ENCODE measurements at places on chromosomes 1 and 21.

DNA sequence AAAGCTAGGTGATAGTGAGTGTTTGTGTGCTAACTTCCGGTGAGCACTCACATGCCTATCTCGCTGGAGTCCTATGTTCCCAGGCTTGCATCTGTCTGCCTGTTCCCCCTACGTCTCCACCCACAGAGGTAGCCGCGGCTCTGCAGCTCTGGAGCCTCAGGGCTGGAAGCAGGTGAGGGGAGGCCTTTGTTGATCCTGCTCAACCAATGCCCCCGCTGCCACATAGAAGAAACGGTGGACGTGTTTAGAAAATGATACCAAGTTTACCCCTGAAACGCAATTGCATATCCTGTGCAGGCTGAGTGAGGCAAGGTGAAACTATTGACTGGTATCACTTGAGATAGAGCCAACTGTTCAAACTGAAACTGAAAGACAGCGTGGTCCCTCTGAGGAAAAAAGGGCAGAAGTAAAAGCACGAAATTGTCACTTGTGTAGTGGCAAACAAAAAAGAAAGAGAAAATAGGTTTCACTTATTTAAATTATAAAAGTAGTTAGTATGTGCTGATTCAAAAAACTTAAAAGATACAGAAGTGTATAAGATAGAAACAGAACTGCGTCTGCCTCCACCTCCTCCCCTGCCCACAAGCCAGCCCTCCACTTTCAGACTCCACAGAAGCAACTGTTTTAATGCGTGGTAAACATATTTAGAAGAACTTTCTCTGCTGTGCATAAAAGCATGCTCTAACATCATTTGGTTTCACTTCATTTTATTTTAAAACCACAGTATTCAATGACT, 38.6 kb upstream of the ETS2 start:
- peak; percentile 9 for DNase-seq

GRCh38 chr1:204377800-204378668, 18.3 kb upstream of the PLEKHA6 start:
- DNase-seq = peak; percentile 38

GRCh38 chr21:45466330-45467220, 61.6 kb downstream of the COL18A1 start:
- no peak for DNase-seq

DNA sequence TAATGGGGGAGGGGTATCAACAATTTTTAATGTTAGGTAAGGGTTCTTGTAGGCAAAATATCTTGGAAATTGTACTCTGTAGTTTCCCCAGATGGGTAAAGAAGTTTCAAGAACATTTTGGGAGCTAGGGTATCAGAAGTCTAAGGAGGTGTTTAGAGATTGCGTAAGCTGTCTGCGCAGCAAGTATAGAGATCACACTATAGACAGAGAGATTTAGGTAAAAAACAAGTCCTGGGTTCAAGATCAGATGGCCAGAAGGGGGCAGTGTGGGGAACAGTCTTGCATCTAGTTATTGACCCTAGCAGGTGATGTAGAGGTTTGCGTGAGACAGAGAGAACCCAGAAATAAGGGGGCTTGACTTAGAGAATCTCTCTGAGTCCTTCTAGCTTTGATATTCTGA, 80.8 kb downstream of the S1PR1 start:
- no peak for DNase-seq

DNA sequence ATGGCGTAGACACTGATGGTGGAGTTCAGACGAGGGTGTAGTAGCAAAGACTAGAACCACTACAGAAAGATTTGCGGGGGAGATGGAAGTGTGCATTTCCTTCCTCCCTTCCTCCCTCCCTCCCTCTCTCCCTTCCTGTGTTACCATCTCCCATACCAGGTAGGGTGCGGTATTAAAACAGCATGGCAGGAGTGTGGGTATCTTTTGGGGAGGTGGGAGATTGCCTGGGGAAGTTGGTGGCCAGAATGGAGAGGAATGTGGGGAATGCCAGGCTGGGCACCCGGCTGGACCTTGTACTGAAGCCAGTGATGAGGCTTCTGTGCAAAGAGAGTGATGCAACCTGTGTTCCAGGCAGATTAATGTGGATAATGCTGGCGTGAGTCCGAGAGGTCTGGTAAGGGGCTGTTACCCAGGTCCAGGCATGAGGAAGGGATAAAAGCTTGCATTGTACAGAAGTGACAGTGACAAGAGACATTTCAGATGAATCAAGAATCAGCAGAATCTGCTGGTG, 30.3 kb upstream of the PPP2R5A start:
- DNase-seq = no peak

DNA sequence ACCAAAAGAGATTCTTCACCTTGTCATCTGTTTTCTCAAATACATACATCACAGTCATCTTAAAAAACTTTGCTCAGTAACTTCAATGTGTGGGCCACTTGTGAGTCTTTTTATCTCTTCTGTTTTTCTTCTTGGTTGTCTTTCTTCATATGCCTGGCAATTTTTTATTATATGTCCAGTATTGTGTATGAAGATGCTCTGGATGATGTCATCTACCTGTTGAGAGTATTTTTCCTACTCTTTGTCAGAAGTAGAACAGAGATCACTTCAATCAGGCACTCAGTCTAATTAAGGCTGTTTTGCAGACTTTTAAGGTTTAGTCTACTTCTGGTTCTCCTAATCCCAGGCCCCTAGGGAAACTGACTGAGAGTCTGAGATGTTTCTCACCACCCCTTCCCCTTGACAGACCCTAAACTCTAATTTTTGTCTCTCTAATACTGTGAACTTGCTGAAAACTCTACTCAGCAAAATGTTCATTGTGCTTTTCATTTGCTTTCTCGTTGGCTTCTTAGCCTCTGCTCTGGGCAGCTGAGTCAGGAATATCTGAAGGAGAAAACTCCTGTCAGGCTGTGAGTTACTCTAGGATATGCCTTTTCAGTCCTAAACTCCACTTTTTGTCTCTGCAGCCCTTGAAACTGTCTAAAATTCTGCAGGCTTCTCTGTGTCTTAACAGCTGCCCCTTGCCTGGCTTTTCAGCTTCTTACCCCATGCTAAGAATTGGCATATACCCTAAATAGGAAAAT, 33.0 kb upstream of the DNAJC6 start:
- no peak for DNase-seq

DNA sequence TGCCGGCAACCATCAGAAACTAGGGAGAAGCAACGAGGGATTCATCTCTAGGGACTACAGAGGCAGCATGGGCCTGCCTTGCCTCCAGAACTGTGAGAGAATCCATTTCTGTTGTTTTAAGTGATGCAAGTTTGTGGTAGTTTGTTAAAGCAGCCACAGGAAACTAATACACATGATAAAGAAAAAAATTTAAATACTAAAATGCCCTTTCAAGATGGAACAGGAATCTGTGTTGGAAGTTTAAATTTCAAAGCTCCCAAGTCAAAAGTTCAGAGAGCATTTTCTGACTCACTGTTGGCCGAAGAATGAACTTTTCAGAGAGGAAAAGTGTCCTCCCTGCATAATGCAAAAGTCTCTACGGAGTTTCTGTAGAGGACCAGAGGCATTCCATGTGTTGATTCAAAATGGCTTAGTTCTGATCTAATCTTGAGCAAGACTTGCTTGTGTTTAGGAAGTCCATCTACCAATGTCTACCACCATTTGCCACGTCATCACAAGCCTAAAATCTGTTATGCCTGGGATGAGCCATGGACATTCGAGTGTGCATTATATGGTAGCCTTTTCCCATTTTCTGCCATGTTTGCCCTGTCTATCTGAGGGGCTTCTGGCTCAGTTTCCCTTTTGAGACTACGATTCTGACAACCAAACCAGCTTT, 22.4 kb upstream of the ARHGAP29 start:
- no peak for DNase-seq

All from effector CD4-positive, alpha-beta T cell (primary cell).